ENCODE measurements at places on chromosomes 13 and 19.

- DNase-seq, result no peak
Observed at GRCh38 chr13:67071918-67072598, 158.1 kb downstream of the PCDH9 start.

- no peak for DNase-seq
Observed at GRCh38 chr19:50300814-50301606, 28.2 kb downstream of the KCNC3 start.

GRCh38 chr13:53089951-53090350, 61.3 kb downstream of the OLFM4 start:
- DNase-seq, result no peak

DNA sequence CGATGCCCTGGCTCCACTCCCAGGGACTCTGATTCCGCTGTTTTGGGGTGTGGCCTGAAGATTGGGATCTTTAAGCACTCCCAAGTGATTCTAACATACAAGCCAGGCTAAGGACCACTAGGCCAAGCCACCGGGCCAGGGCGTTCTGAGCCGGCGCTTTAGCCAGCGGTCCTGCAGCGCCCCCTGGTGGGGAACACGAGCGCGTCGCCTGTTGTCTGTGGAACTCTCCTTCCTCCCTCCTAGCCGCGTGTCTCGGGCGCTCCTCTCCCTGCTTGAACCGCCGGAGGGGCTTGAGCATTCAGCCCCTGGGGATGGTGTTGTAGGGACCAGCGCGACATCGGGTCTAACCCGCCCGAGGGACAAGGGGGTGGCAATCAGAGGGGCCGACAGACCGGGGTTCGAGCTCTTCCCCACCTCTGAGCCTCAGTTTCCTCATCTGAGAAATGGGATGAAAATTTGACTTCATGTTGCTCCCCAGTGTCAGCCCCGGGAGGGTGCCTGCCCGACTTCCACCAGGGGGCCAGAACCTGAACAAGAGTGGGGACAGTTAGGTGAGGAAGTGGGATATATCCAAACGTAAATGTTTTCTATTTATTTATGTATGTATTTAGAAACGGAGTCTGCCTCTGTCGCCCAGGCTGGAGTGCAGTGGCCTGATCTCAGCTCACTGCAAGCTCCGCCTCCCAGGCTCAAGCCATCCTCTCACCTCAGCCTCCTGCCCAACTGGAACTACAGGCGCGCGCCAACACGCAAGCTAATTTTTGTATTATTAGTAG, 18.0 kb upstream of the PNMA8B start:
- DNase-seq, result peak; percentile 58

- DNase-seq, result no peak
Observed at GRCh38 chr19:2371656-2372055, 11.6 kb downstream of the TMPRSS9 start.

GRCh38 chr13:105446197-105446596, 1089.3 kb downstream of the EFNB2 start:
- no peak for DNase-seq

DNA sequence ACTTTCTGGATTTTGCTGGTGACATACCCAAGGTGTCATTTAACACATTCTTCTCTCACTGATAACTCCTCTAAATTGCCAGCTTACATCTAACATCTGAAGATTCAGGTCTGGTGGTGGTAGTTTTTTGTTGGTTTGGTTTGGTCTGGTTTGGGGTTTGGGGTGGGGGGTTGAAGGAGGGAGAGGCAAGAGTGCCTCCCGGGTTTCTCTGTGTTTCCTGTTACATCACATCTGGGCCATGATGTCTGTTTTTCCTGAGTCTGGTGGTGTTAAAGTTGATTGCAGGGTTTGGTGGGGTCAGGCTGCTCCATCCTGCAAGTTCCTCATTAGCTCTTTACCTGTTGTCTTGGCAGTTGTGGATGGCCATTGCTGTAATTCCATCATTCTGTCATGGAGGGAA, 155.8 kb upstream of the UBL3 start:
- no peak for DNase-seq

- no peak for DNase-seq
Observed at GRCh38 chr13:43977911-43978310, 98.2 kb downstream of the LACC1 start.
